Omental fat pad (tissue), 4 donors: ENCODE measurements at places on chromosomes 7 and 10.

DNA sequence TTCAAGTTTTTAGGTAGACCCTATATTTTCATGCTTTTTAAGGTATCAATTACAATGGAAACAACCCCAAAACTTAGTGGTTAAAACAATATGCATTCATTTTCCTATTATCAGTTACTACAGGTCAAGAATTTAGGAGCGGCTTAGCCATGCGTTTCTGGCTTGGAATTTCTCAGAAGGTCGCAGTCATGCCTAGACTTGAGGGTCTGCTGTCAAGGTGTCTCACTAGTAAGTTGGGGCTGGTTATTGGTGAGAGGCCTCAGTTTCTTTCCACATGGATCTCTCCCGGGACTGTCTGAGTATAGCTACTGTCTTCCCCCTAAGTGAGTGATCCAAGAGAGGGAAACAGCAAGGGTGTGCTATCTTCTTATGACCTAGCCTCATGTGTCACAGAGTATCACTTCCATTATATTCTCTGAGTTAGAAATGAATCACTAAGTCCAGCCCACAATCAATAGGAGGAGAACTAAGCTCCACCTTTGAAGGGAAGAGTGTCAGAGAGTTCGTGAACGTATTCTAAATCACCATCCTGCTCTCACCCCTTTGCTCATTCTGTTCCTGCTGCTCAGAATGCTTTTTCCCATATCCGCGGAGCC, 80.5 kb downstream of the RTKN2 start:
- no peak for DNase-seq

- no peak for DNase-seq
Measured at GRCh38 chr7:116113310-116113709, 82.7 kb upstream of the TFEC start.

- no peak for DNase-seq
Measured at GRCh38 chr7:142196066-142196840, 61.6 kb downstream of the PRSS58 start.

DNA sequence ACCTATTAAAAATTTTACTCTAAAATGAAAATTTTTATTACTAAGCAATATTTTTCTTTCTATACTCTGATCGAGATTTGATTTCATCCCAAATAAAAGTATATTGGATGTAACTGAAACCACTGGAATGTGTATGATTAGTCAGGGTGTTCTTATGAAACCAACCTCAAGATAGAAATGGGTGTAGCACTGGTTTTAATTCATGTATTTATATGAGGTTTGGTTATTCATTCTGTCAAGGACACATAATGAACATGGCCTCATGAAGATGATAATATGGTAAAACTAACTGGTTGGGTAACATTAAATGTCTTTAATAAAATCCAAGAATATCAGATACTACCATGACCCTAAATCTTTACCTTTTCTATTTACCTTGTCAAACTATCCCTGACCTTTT, 197.7 kb downstream of the SEMA3A start:
- no peak for DNase-seq

- no peak for DNase-seq
Measured at GRCh38 chr7:70208236-70209063, 610.2 kb downstream of the AUTS2 start.

- no peak for DNase-seq
Measured at GRCh38 chr10:80927419-80928078, 389.8 kb downstream of the SH2D4B start.

DNA sequence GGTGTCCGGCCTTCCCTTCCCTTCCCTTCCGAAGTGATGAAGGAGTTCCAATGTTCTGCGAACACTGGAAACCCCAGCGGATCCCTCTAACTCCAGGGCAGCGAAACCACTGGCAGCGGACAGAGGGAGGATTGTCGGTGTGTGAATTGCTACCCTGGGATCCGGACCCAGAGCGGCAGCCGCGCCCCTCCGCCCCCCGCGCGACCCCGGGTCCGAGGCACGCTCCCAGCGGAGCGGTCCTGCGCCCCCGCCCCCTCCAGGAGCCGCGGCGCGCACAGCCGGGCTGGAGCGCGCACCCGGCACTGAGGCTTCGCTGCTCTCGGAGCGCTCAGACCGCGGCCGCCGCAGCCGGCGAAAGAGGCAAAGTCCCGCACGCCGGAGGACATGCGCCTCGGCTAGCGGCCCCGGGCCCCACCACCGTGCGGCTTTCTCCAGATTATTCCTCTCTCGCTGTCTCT, at the start of gene PTPRZ1:
TSS of gene PTPRZ1 (plus strand) at position 331 of the 458 bp plus-strand sequence. CDS start 339 bp downstream, outside the sequence.
- DNase-seq = no peak

DNA sequence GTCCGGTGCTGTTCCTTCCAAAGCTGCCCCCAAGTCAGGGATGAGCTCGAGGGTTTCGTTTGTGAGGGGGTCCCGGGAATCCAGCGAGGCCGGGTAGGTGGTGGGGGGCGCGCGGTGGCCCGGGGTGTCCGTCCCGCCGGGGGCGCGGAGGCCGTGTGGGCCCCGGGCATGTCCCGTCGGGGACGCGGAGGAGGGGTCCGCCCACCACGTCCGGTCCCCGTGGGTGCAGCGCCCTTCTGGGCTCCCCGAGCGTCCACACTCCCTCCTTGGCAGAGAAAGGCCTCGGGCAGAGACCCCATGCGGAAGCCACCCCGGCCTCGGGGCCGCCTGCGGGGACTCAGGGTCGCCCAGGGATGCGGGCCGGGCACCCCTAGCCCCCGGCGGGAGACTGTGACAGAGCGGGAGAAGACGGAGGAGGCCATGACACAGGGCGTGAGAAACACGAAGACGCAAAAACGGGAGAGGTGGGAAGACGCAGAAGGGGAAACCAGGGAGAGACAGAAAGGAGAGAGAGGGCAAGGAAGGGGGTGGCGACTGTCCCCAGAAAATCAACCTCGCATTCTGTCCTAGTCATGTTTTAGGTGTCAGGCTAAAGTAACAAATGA, 640 bp upstream of the ZNF425 start:
- DNase-seq = no peak

DNA sequence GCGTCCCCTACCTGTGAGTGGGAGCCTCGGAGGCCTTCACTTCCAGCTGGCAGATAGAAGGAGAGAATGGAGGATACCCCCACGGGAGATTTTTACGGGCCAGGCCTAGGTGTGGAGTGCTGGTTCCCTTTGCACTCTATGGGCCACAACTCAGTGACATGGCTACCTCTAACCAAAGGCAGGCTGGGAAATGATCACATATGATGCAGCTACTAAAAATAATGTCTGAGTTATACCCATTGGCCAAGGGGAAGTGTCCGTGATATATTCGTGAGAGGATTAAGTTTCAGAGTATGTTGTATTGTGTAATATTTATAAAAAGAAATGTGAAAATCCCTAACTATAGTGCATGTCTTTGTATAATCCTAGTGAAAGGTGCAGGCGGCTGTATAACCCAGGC, 13.5 kb upstream of the HIPK2 start:
- DNase-seq = no peak

DNA sequence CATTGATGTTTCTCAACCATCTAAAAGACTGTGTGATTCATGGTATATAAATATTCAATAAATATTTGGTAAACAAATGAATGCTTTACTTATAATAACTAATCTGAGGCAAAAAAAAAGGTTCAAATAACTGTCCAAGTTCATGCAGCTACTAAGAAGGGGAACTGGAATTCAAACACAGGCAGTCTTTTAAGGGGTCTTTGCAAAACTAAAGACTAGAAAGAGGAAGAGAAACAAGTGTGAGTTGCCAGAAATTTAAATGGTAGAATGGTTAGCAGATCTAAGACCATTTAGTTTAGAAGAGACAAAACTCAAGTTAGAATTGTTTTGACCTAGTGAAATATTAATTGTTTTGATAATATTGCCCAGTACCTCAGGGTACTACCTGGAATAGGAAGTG, 642.0 kb upstream of the LRRN3 start:
- DNase-seq = no peak

GRCh38 chr7:44059219-44060090, 5.9 kb downstream of the PGAM2 start:
- DNase-seq = peak; percentile 6
